A172 (cell line): ENCODE measurements at places on chromosomes 1 and 21. TPM values are rescaled to one million over a fixed set of nuclear protein-coding genes. Genes with fewer than 3 reads are reported as not detected.

The PLOD1 gene
- 58.0 and 68.4 TPM in 2 replicates for total RNA-seq

The LIN9 gene
- total RNA-seq: 25.6 and 27.7 TPM in 2 replicates

The LRRC8C gene
- total RNA-seq: 2.0 and 3.0 TPM in 2 replicates

The STYXL2 gene
- total RNA-seq: not detected in 2 replicates

The EVI5 gene
- total RNA-seq: 11.0 and 21.3 TPM in 2 replicates

The F13B gene
- total RNA-seq: not detected in 2 replicates

The RIMKLA gene
- total RNA-seq: 0.62 TPM in 1 of 2 replicates, not detected in the other

The RIPPLY3 gene
- total RNA-seq: 0.43 TPM in 1 of 2 replicates, not detected in the other

The TRIM63 gene
- total RNA-seq: not detected in 2 replicates

The LRRC8D gene
- 9.8 and 17.5 TPM in 2 replicates for total RNA-seq

The CELA2B gene
- not detected in 2 replicates for total RNA-seq

The ADGRB2 gene
- total RNA-seq: 11.3 and 20.9 TPM in 2 replicates

The ERICH3 gene
- 0.07 TPM in 1 of 2 replicates, not detected in the other for total RNA-seq

The S100A7 gene
- not detected in 2 replicates for total RNA-seq

The KRTAP12-1 gene
- not detected in 2 replicates for total RNA-seq

The NUF2 gene
- 74.7 and 95.8 TPM in 2 replicates for total RNA-seq

The IVL gene
- not detected in 2 replicates for total RNA-seq

The OR2G3 gene
- total RNA-seq: not detected in 2 replicates

The HES3 gene
- not detected in 2 replicates for total RNA-seq

The PTPN14 gene
- 42.8 and 46.0 TPM in 2 replicates for total RNA-seq

The SIPA1L2 gene
- 0.77 and 1.2 TPM in 2 replicates for total RNA-seq

The TMEM61 gene
- total RNA-seq: not detected in 2 replicates

The TRIM45 gene
- total RNA-seq: 2.6 and 6.0 TPM in 2 replicates

The OR2L13 gene
- total RNA-seq: not detected in 2 replicates

The RNF186 gene
- total RNA-seq: not detected in 2 replicates

The CCDC18 gene
- 10.0 and 11.7 TPM in 2 replicates for total RNA-seq

The LRRC38 gene
- total RNA-seq: not detected in 2 replicates

The ADAM15 gene
- total RNA-seq: 144 and 154 TPM in 2 replicates

The TMEM82 gene
- total RNA-seq: not detected in 2 replicates

The SERPINC1 gene
- total RNA-seq: not detected in 2 replicates

The PIGC gene
- total RNA-seq: 56.0 and 62.8 TPM in 2 replicates

The OLIG2 gene
- total RNA-seq: 1.4 and 3.9 TPM in 2 replicates

The IL20 gene
- total RNA-seq: not detected in 2 replicates

The CCDC24 gene
- total RNA-seq: 8.8 and 13.9 TPM in 2 replicates

The HSD17B7 gene
- total RNA-seq: 23.0 and 29.7 TPM in 2 replicates

The LPAR3 gene
- total RNA-seq: not detected in 2 replicates

The HMGCL gene
- total RNA-seq: 15.3 and 21.5 TPM in 2 replicates

The KISS1 gene
- total RNA-seq: 1.4 and 6.2 TPM in 2 replicates

The AADACL4 gene
- not detected in 2 replicates for total RNA-seq

The CRP gene
- total RNA-seq: not detected in 2 replicates

The RUNX3 gene
- not detected in 2 replicates for total RNA-seq

The ANGPTL7 gene
- total RNA-seq: 17.9 and 21.8 TPM in 2 replicates

The TNFAIP8L2 gene
- total RNA-seq: not detected in 2 replicates
